Activated CD8-positive, alpha-beta T cell treated with anti-CD3 and anti-CD28 coated beads for 36 hours (primary cell): ENCODE measurements at places on chromosomes 5 and 9. TPM values are rescaled to one million over a fixed set of nuclear protein-coding genes. Genes with fewer than 3 reads are reported as not detected.

OTP gene
- total RNA-seq: not detected

PCDHGA6 gene
- not detected for total RNA-seq

SLCO4C1 gene
- 0.45 TPM for total RNA-seq

ACOT12 gene
- total RNA-seq: not detected

PTGES gene
- total RNA-seq: 0.20 TPM

C8G gene
- 0.83 TPM for total RNA-seq

SMIM33 gene
- not detected for total RNA-seq

CDC20B gene
- not detected for total RNA-seq

TIMD4 gene
- total RNA-seq: 1.2 TPM

SHB gene
- 3.2 TPM for total RNA-seq

PCDHAC2 gene
- total RNA-seq: not detected

PLGRKT gene
- total RNA-seq: 26.6 TPM

IFNA21 gene
- total RNA-seq: not detected

GNA14 gene
- not detected for total RNA-seq

ABLIM3 gene
- total RNA-seq: not detected

OBP2B gene
- not detected for total RNA-seq

PBX3 gene
- 14.1 TPM for total RNA-seq

SLC45A2 gene
- total RNA-seq: not detected

PHYHD1 gene
- total RNA-seq: 1.5 TPM

WNT8A gene
- total RNA-seq: not detected

MZB1 gene
- total RNA-seq: 14.5 TPM

PTGER4 gene
- total RNA-seq: 62.9 TPM

CAMK2A gene
- not detected for total RNA-seq

LEAP2 gene
- 3.5 TPM for total RNA-seq

LRRC26 gene
- not detected for total RNA-seq

GCNT4 gene
- 2.4 TPM for total RNA-seq

SAXO1 gene
- total RNA-seq: 0.07 TPM

ANKRD31 gene
- 0.99 TPM for total RNA-seq

CCDC69 gene
- 34.5 TPM for total RNA-seq

CDH9 gene
- not detected for total RNA-seq

OR2K2 gene
- not detected for total RNA-seq

SPATA31A3 gene
- not detected for total RNA-seq

BICD2 gene
- total RNA-seq: 16.8 TPM

LCN2 gene
- not detected for total RNA-seq

CCL27 gene
- total RNA-seq: not detected

CCDC183 gene
- total RNA-seq: 0.20 TPM

GZMA gene
- 18.2 TPM for total RNA-seq

NANS gene
- 51.2 TPM for total RNA-seq

FBXL7 gene
- not detected for total RNA-seq

C1QTNF3 gene
- 1.3 TPM for total RNA-seq

PALM2AKAP2 gene
- total RNA-seq: not detected

C9 gene
- not detected for total RNA-seq

CCDC171 gene
- 2.1 TPM for total RNA-seq

AIF1L gene
- 1.9 TPM for total RNA-seq

FRMD3 gene
- 1.1 TPM for total RNA-seq
